Epithelial cell of umbilical artery (primary cell): ENCODE measurements at places on chromosomes 6 and 20. TPM values are rescaled to one million over a fixed set of nuclear protein-coding genes. Genes with fewer than 3 reads are reported as not detected.

Gene MBOAT1
- 2.3 and 6.5 TPM in 2 replicates for total RNA-seq

Gene BHLHE23
- total RNA-seq, result not detected in 2 replicates

Gene UQCC2
- 22.1 and 29.2 TPM in 2 replicates for total RNA-seq

Gene CALHM6
- total RNA-seq, result 1.9 TPM in 1 of 2 replicates, not detected in the other

Gene APOBEC2
- not detected in 2 replicates for total RNA-seq

Gene SLC22A3
- 0.32 and 0.61 TPM in 2 replicates for total RNA-seq

Gene SAMD3
- total RNA-seq, result not detected in 2 replicates

Gene RBM39
- total RNA-seq, result 252 and 284 TPM in 2 replicates

Gene OR10C1
- total RNA-seq, result not detected in 2 replicates

Gene FAM8A1
- 11.0 and 12.3 TPM in 2 replicates for total RNA-seq

Gene EYS
- total RNA-seq, result 0.15 and 0.32 TPM in 2 replicates

Gene MARCKS
- total RNA-seq, result 150 and 216 TPM in 2 replicates

Gene FOXF2
- 0.15 TPM in 1 of 2 replicates, not detected in the other for total RNA-seq

Gene SNAP25
- total RNA-seq, result 0.15 TPM in 1 of 2 replicates, not detected in the other

Gene MYH7B
- not detected in 2 replicates for total RNA-seq

Gene ABCF1
- 43.5 and 44.2 TPM in 2 replicates for total RNA-seq

Gene EGFL8
- total RNA-seq, result 0.65 and 1.4 TPM in 2 replicates
